ENCODE measurements at places on chromosomes 7 and 10.

DNA sequence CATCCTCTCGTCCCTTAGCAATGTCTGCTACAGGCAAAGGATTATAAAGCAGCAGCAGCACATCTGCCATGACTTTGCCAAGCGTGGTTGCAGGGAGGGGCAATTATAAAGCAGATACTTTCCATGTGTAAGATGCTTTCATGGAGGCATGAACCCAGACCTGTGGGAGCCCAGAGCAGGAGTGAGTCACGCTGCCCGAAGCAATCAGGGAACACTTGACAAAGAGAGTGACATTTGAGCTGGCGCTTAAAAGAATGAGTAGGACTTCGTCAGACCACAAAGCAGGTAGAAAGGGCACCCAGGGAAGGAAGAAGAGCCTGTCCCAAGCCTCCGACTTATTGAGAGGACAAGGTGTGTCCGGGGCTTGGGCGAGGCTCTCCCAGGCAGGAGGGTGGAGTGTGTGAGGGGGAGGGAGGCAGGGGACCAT, 147.2 kb downstream of the MYOF start:
- DNase-seq: peak; percentile 95

- DNase-seq: peak; percentile 4
These were observed 25.6 kb downstream of the TM9SF3 start for GRCh38 chr10:96560966-96561887.

DNA sequence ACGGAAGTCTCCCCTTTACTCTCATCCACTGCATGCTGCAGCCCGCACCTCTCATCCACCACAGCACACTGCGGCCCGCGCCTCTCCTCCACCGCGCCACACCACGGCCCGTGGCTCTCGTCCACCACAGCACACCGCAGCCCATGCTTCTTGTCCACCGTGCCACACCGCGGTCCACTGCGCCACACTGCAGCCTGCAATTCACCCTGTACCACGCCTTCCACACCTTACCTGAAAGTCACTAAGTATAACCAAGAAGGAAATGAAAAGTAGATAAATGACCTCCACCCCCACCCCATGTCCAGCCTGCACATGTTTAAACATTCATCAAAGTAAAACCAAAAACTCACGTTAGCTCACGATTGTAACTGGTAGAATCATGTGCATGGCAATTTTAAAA, 176.1 kb downstream of the DIP2C start:
- DNase-seq: no peak

GRCh38 chr10:132239126-132240031, 52.6 kb downstream of the DPYSL4 start:
- DNase-seq: no peak

GRCh38 chr10:132492323-132493025, 45.1 kb upstream of the INPP5A start:
- no peak for DNase-seq

DNA sequence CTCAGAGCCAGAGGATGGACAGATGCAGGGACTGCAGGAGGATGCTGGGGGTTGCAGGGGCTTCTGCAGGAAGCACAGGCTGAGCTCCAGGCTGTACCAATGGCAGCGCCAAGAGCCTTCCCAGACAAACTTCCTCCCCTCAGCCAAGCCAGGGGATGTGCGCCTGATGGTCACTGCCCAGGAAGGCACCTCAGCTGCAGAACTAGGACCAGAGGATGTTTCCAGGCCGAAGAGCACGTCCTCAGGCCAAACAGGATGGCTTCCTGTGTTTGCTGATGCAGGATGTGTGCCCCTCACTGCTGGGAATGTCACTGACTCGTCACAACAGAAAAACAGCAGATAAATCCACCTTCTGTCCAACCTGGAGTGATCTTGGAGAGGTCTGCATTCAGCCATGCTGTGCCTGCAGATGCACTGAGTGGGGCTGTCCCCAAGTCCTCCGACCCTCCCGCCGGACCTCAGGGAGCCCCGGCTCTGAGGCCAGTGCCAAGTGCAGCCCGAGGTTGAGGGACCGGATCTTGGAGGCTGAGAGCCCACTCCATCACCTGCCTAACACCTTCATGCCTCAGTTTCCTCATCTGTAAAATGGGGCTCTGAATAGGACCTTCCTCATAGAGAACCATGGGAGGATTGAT, 152.5 kb upstream of the CHST15 start:
- DNase-seq: no peak

DNA sequence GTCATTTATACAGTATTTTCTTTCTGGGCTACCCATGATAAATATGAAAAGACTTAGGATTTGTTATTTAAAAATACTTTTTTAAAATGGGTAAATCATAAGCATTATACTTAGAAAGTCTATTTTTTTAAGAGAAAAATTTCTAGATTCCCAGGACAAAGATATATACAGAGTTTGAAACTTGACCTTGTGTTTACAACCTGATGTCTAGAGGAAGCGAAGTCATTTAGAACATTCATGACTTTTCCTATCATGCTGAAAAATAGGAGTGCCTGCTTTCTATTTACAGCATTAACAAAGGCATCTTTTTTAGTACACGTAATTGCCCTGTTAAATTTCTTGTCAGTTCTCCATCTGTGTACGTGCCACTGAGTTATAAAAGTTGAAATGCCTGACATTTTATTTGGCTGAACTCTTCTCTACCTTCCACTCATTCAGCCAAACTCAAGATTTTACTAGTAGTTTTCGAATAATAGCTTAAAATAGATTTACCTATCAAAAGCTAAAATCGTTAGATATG, 23.0 kb downstream of the GNAT3 start:
- no peak for DNase-seq

- peak; percentile 87 for DNase-seq
These were observed 2.1 kb upstream of the SAMD9L start for GRCh38 chr7:93150200-93150835.

DNA sequence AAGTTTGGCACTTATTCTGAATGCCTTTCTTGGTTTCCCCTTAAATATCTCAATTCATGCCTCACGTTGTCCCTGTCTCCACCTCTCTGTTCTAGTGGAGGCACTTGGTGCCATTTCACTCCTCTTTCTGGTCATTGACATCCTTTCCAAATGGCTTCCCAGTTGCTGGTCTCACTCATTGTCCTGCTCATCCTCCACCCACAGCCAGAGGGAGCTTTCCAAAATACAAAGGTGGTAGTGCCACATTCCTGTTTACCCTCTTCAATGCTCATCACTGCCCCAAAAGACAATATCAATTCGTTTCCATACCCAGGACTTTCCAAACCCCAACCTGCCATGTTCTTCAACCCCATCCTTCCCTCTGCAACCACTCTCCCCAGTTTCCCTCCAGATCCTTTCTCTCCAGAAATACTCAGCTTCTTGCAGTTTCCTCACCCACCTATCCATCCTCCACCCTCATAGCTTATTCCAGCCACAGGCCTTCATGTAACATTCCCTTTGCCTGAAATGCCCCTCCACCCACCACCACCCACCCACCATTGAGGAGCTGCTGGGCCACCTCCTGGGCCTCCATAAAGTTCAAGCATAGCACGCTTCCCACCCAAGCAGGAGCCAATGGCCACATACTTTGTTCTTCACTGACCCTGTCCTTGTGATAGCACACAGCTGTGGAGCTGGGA, 63.1 kb upstream of the ADRB1 start:
- DNase-seq: peak; percentile 9

DNA sequence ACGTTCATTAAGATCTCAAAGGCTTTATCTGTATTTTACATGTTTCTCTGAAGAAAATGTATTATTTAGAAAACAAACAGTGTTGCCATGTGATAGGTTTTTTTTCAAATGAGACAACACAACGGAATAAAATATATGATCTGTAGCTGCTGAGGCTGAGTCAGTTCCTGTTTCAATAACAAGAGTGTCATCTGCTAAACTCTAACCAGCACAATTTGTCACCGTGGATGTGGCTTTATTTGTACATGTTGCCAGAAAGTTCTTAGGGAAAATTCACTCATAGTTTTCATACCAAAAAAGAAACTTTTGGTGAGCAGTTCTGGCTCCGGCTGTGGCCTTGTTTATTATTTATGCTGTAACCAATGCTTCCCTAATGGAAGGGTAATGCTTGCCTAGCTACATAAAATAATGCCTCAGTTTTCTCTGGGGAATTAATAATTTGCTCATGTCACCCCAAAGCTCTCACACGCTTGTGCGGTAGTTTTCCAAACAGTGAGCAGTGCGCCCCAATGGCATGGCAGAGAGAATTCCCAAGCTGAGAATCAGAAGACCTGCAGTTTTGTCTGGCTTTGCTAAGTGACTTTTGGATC, 20.3 kb upstream of the KLF6 start:
- DNase-seq: peak; percentile 91

- DNase-seq: peak; percentile 45
These were observed 120.1 kb downstream of the WDFY4 start for GRCh38 chr10:48804740-48805182.

DNA sequence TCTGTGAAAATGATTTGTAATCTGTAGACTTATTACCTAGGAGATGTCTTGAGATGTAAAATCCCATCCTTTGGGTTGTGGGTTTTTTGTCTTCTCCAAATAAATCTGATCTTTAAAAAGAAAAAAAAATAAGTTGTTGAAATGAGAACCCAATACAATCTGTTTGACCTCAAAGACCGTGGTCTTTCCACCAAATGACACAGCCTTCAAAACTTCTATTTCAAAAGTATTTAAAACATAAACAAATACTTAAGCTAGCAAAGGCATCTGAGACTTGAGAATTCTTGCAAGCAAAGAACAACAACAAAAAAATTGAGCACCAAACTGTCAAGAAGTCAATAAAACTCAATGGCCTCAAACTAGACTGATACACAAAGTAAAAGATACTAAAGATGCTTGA, 67.9 kb upstream of the HECW1 start:
- DNase-seq: peak; percentile 5

DNA sequence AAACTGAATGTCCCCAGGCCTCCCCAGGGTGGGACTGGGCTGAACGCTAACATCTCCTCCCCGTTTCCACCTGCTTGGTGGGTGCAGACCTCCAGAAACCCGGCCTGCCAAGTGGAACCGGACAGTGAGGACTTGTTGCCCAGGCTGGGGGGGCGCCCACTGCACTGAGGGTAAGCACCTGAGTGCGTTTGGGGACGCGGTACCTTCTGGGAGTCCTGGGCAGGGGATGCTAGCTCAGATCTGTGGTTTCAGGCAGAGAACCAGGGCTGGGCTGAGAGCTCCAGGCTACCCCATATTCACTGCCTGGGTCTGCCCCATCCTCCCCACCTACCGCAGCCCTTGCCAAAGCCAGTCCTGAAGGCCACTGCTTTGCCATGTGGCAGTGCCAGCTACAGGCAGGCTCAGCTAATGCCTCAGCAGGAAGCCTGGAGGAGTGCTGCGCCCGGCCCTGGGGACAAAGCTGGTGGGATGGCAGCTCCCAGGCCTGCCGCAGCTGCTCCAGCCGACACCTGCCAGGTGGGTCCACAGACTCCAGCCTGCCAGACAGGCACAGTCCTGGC, 3.5 kb upstream of the ZNF467 start:
- no peak for DNase-seq

DNA sequence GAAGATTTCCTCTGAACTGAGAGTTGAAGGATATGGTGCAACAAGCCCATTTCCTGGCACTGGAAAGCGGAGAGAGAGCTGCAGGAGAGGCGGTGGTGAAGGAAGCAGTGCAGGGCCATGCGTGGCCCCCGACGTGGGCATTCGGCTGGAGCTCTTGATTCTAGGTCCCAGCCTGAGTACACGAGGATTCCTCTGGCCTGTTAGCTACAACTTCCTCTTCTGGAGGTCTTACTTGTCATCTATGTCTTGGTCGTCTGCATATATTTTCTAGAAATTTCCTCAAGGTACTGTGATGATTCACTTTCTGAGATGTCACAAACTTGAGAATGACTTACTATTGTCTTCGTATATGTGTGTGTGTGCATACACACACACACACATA, 59.2 kb upstream of the JAZF1 start:
- no peak for DNase-seq

- no peak for DNase-seq
These were observed 59.6 kb downstream of the PKD1L1 start for GRCh38 chr7:47888371-47889265.
